GM23248 (cell line): ENCODE measurements at places on chromosomes 1 and 21.

- no peak for DNase-seq
Observed at GRCh38 chr1:148379170-148379500, 104.0 kb downstream of the PPIAL4G start.

DNA sequence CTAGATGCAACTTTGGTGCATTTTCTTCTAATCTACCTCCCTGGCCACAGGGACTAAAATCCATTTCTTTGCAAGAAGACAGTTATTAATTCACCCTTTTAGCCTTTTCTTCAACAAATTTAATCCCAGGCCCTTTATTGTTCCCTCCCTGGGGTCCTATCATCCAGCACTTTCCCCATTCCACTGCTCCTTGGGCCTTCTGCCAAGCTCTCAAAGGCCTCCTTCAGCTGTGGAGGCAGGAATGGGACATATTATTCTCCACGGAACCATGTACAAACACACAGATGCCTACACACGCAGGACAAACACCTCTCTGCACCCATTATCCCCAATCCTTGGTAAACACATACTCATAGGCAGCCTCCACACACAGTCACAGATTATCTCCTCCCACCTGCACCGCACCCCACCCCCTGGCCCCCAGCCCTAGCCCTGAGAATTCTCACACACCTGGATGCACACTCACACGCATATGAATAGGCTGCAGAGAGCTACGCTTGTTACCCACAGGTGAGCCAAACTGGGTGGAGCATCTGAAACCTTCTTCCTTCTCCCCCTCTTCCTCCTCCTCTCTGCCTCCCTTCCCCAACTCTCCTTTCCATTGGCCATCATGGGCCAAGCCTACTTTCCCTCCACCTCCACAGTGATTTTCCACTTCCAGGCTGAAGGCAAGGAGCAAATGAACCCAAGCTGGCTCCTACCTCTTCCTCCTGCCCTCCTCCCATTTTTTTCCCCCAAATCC lies 11.7 kb downstream of the TAGLN2 start:
- DNase-seq: no peak

DNA sequence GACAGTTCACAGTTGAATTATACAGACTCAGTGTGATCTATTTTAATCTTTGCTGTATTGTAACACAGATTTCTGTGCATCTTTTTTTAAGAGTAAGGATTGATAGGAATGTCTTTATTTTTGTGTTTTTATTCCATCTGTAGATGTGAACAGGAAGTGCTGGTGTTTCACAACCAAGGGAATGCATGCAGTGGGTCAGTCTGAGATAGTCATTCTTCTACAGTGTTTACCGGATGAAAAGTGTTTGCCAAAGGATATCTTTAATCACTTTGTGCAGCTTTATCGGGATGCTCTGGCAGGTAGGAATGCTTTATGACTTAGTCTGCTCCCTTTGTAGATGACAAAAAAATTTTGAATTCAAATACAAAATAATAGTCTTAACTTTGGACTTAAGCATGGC lies 84.5 kb downstream of the CC2D1B start:
- DNase-seq: peak; percentile 42

- no peak for DNase-seq
Observed at GRCh38 chr21:29657240-29657989, 282.4 kb downstream of the GRIK1 start.

DNA sequence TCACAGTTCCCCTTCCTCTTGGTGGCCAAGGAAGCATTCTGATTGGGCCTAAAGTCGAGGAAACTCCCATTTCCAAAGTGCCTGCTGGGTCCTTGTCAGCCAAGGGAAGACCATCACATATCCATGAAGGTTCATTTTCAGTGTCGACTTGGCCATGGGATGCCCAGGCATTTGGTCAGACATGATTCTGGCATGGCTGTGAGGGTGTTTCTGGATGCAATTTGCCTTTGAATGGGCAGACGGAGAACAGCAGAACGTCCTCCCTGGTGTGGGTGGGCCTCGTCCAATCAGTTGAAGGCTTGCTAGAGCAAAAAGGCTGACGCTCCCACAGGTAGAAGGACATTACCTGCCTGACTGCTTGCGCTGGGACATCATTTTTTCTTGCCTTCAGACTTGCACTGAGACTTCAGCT lies 48.3 kb upstream of the LBR start:
- no peak for DNase-seq

DNA sequence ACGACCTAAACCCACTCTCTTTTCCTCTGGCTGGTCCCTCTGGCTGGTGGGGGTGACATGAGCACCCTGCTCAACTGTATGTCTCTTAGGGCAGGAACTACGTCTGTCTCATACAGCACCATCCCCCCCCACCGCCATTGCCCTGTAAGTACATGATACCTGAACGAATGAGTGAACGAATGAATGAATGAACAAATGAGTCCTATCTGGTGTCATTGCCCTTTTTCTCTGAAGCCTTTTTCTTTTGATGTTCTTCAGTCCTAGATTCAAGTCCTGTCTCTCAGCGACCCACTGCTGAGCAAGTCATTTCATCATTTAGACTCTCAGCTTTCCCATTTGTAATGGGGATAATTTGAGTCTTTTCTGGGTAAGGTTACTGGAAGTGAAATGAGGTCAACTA lies 10.8 kb downstream of the MATN1 start:
- DNase-seq: no peak

- DNase-seq: no peak
Observed at GRCh38 chr21:43934116-43934515, 69.1 kb downstream of the AGPAT3 start.

DNA sequence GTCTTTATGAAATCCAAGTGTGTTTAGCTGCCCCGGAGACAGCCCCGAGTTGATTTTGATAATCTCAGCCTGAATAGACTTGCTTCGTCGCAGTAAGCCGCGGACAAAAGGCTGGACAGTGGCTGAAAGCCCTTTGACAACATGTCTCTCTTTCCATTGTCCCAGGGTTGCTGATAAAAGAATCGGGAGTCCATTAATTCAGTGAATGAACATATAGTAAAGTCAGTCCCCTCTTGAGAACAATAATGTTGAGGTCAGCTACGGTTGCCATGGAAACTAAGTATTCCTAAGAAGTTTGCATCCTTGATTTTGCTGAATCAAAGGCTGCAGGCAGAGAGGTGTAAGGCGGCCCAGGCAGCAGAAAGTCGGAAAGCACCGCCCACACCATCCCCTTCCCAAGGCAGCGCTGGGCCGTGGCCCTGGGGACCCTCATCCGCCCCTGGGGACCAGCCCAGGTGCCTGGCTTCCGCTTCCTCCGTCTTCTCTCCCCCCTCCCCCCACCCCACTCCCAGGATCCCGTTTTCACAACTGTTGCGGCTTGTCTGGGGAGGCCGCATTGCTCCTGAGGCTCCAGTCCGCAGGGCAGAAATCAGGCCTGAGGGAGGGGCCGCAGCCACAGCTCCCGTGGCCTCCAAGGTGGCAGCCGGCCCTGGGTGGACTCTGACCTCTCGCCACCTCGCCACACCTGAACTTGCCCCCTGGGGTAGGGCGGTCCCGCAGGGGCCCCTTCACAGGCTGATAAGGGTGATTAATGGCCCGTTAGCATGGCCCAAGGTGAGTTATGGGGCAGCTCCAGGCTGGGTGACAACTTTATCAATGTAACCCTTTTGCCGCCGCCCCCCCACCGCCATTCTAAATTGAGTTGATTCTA lies 180.9 kb downstream of the PRDM16 start:
- no peak for DNase-seq

GRCh38 chr21:7933923-7934322 lies 2587.5 kb upstream of the TPTE start:
- DNase-seq: no peak
